Keratinocyte (primary cell): ENCODE measurements at places on chromosomes 1 and 21.

GRCh38 chr1:2299131-2299627 is 71.1 kb downstream of the SKI start:
- DNase-seq = no peak

- no peak for DNase-seq
Observed at GRCh38 chr1:6075748-6076147, 30.1 kb downstream of the KCNAB2 start.

GRCh38 chr21:36751383-36751782 is 52.5 kb downstream of the SIM2 start:
- no peak for DNase-seq

DNA sequence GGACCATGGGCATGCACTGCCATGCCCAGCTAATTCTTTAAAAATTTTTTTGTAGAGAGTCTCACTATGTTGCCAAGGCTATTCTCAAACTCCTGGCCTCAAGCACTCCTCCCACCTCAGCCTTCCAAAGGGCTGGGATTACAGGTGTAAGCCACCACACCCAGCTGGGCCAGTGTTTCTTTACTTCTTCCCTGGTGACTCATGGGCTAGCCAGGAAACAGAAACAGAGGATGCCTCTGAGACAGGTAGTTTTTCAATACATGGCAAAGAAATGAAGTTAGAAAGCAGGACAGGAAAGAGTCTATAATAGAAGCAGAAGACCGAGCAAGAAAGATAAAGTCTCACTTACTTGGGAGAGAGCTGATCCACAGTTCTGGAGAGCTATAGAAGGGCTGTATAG is 7.6 kb upstream of the C1orf74 start:
- no peak for DNase-seq

GRCh38 chr1:110242731-110243130 is 32.6 kb downstream of the KCNC4 start:
- DNase-seq = no peak

DNA sequence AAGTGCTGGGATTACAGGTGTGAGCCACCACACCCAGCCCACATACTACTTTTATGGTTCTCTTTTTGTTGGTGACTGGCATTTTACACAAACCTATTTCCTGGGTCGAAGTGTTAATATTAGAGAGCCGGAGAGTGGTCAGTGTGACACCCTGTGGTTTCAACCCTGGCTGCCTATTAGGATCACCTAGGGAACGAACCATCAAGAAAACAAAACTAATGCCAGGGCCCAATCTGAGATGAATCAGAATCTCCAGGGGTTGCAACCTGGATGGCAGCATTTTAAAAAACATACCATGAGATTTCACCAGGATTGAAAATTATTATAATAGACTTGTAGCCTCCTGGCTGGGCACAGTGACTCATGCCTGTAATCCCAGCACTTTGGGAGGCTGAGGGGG is 6.1 kb downstream of the MRPS21 start:
- DNase-seq = no peak
